Neural crest cell (in vitro differentiated cells): ENCODE measurements at places on chromosomes 3 and 15. TPM values are rescaled to one million over a fixed set of nuclear protein-coding genes. Genes with fewer than 3 reads are reported as not detected.

The MAGEL2 gene
- 11.9 and 13.1 TPM in 2 replicates for total RNA-seq

The IL20RB gene
- total RNA-seq = 1.7 and 2.0 TPM in 2 replicates

The C3orf22 gene
- total RNA-seq = not detected in 2 replicates

The PTPRG gene
- total RNA-seq = 38.0 and 41.2 TPM in 2 replicates

The CPEB1 gene
- 0.72 and 0.84 TPM in 2 replicates for total RNA-seq

The CELSR3 gene
- 26.5 and 27.2 TPM in 2 replicates for total RNA-seq

The SSUH2 gene
- total RNA-seq = 14.1 and 18.0 TPM in 2 replicates
